MCF 10A (cell line): ENCODE measurements at places on chromosomes 5 and 9. TPM values are rescaled to one million over a fixed set of nuclear protein-coding genes. Genes with fewer than 3 reads are reported as not detected.

DNA sequence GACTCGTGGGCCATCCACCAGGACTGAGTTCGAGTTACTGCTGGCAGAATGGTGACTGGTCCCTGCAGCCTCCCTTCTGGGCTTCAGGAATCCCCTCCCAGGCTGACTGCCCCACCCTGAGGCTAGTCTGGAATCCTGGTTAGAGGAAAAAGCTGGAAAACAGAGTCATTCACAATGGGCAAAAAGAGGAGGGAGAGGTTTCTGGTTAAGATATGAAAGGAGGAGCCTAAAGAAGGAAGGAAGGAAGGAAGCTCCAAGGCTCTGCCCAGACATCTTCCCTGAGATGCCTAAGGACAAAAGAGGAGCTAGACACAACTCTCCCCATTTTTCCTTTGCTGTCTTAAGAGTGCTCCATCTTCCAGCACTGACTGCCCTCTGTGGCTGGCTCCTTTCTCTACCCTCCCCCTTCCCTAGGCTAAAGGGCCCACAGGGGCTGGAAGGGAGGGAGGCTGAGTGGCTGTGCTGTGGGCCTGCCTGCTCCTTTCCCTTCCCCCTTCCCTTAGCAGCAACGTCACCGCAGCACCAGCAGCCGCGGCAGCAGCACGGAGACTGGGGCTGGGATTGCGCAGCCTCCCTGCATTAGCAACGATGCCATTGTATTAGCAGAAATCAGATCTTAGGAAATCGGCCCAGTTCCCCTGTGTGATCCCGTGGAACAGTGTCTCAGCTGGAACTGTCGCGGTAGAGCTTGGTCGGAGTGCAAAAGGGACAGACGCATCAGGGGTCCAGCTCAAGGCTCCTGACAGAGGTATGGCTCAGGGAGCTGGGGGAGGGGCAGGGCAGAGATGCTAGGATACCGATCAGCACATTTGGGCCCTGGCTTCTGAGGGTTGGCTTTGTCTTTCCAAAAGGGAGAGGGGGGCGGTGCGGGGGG, 48.7 kb downstream of the RUSC2 start:
- H3K27me3 ChIP-seq = no peaks in the 10 kb centered on the region
- no peak overlapping the region for H3K27ac ChIP-seq
- H3K36me3 ChIP-seq = no peaks in the 10 kb centered on the region

- no peaks in the 10 kb centered on the region for H3K27me3 ChIP-seq
- no peak overlapping the region for H3K27ac ChIP-seq
- peaks cover 29% of the 10 kb centered on the region for H3K4me1 ChIP-seq
These were observed 86.9 kb downstream of the BASP1 start for GRCh38 chr5:17304282-17304681.

- H3K27ac ChIP-seq = peak overlapping the region; percentile 92
- peak; percentile 94 for DNase-seq
- peak overlapping the region; percentile 46 for H3K4me3 ChIP-seq
These were observed 19.0 kb downstream of the CMBL start for GRCh38 chr5:10288592-10289219.

GRCh38 chr5:167268337-167268736, 1023.1 kb upstream of the WWC1 start:
- DNase-seq = no peak
- no peaks in the 10 kb centered on the region for H3K27me3 ChIP-seq
- H3K4me1 ChIP-seq = no peaks in the 10 kb centered on the region
- no peak overlapping the region for H3K27ac ChIP-seq
- H3K4me3 ChIP-seq = no peak overlapping the region
- no peaks in the 10 kb centered on the region for H3K36me3 ChIP-seq

- H3K36me3 ChIP-seq = no peaks in the 10 kb centered on the region
- H3K27ac ChIP-seq = no peak overlapping the region
These were observed 234.6 kb downstream of the CAAP1 start for GRCh38 chr9:26657958-26658357.

Gene TAF11L10
- total RNA-seq = not detected in 2 replicates

GRCh38 chr5:13540168-13540750, 404.2 kb downstream of the DNAH5 start:
- H3K27ac ChIP-seq = no peak overlapping the region
- no peak for DNase-seq
- no peaks in the 10 kb centered on the region for H3K4me1 ChIP-seq
- H3K27me3 ChIP-seq = no peaks in the 10 kb centered on the region

DNA sequence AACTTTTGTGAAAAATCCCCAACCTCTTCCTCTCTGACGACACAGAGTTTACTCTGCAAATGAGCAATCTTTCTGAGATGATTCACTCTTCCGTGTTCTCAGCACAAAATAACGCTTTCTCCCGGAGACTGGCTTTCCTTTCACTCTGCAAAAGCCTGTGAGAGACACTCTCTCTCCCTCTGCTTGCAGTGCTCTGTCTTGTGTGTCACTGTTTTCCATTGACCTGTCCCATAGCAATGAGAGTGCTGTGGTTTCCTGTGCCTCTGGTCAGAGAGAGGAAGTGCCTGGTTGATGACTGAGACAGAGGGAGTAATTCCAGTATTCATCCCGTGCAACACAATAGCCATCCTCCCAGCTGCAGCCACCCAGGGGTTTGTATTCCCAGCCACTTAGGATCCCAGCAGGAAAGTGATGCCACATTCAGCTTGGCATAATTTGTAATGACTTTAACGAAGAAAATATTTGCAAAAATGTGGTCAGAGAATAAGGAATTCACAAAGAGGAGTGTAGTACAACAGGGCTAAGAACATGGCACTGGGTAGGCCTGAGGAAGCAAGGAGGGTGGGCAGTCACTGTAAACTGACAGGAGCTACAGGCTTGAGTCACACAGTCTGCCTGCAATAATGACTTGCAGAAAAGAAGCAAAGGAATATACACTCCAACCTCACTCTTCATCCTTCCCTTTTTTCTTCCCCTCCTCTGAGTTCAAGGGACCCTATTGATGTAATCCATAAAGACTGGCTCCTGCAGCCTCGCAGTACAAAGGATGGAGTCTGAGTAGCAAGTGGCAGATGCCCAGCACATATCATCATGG, 463.5 kb upstream of the RGMB start:
- DNase-seq = peak; percentile 77
- no peaks in the 10 kb centered on the region for H3K27me3 ChIP-seq
- H3K4me1 ChIP-seq = peaks cover 32% of the 10 kb centered on the region
- peak overlapping the region; percentile 96 for H3K27ac ChIP-seq

GRCh38 chr9:69888856-69889585, 68.4 kb downstream of the CFAP95 start:
- DNase-seq = no peak
- peaks cover 11% of the 10 kb centered on the region for H3K4me1 ChIP-seq
- no peaks in the 10 kb centered on the region for H3K36me3 ChIP-seq

DNA sequence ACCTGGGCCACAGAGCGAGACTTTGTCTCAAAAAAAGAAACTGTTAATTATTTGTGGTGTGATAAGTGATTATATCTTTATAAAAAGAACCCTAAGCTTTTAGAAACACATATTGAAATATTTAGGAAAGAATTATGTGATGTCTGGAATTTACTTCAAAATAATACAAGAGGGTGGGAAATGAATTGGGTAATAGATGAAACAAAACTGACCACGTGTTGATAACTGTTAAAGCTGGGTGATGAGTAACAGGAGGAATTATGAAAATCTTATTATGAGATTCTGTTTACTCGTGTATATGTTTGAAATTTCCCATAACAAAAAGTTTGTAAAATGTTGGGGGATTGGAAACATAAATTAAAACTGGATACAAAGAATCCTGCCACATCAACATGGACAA, 33.0 kb upstream of the PPP2CA start:
- no peaks in the 10 kb centered on the region for H3K36me3 ChIP-seq
- no peak overlapping the region for H3K4me3 ChIP-seq
- no peak for DNase-seq
- H3K27ac ChIP-seq = no peak overlapping the region
- H3K27me3 ChIP-seq = no peaks in the 10 kb centered on the region

DNA sequence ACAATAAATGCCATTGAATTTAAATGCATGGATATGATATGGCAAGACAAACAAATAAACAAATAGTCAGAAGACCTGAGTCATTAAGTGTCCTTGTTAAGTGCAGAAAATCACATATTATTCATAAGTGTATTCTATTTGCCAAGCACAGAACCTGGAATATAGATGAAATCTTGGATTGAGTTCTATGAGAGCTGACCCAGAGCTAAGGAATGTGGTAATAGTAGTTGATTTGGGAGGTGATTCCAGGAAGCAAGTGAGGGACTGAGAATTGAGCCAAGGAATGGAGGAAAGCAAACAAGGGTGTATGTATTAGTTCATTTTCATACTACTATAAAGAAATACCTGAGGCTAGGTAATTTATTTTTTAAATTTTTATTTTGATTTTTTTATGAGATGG, 208.9 kb downstream of the TRIM32 start:
- DNase-seq = peak; percentile 13
- no peak overlapping the region for H3K4me3 ChIP-seq
- peaks cover 3% of the 10 kb centered on the region for H3K36me3 ChIP-seq
- H3K27ac ChIP-seq = no peak overlapping the region
- H3K27me3 ChIP-seq = no peaks in the 10 kb centered on the region

Gene CBY3
- not detected in 2 replicates for total RNA-seq

DNA sequence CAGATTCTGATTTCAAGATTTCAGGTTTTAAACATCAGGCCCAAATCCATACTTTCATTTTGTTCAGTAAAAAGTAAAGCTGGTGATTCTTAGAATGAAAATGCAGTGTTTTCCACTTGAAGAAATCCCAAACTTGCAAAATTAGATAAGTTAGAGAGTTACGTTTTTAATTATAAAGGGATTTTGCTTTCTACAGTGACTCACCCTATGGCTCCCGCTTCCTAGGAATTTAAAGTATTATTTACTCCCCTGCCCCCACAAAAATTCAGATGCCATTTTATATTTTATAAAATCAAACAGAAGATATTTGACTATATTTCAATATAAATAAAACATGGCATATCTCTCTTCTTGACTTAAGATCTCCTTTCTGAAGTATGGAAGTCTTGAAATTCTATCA, 402.9 kb downstream of the ZSWIM6 start:
- H3K36me3 ChIP-seq = no peaks in the 10 kb centered on the region
- no peak overlapping the region for H3K4me3 ChIP-seq
- H3K27ac ChIP-seq = no peak overlapping the region
- no peak for DNase-seq

DNA sequence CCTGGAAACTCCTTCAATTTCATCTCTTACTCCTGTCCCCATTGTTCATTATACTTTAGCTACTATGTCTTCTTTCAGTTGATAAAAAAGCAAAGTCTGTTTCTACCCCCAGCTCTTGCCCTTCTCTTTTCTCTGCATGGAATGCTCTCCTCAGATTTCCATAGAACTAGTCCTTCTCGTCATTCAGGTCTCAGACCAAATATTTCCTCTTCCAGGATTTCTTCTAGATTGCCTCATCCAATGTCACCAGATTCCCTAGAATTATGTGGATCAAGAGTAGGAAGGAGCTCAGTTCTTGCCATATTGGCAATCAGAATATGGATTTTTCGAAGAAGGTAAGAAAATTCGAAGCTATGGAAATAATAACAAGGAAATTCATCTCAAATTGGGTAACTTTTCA, 176.1 kb downstream of the GABRG2 start:
- H3K27me3 ChIP-seq = no peaks in the 10 kb centered on the region
- H3K27ac ChIP-seq = no peak overlapping the region
- no peaks in the 10 kb centered on the region for H3K36me3 ChIP-seq
- no peak overlapping the region for H3K4me3 ChIP-seq
- H3K4me1 ChIP-seq = peaks cover 5% of the 10 kb centered on the region

Gene EQTN
- not detected in 2 replicates for total RNA-seq

Gene AHRR
- total RNA-seq = 3.2 and 3.3 TPM in 2 replicates

GRCh38 chr9:3179711-3180110, 335.8 kb upstream of the PUM3 start:
- no peak for DNase-seq
- H3K36me3 ChIP-seq = no peaks in the 10 kb centered on the region
- no peak overlapping the region for H3K4me3 ChIP-seq
- peaks cover 58% of the 10 kb centered on the region for H3K27me3 ChIP-seq

- no peak overlapping the region for H3K4me3 ChIP-seq
- no peaks in the 10 kb centered on the region for H3K27me3 ChIP-seq
- no peak overlapping the region for H3K27ac ChIP-seq
These were observed 78.4 kb downstream of the TMEM161B start for GRCh38 chr5:88190106-88190834.

Gene FYB1
- total RNA-seq = 0.12 and 0.32 TPM in 2 replicates

GRCh38 chr5:89016741-89017303, 133.8 kb upstream of the MEF2C start:
- peaks cover 24% of the 10 kb centered on the region for H3K27me3 ChIP-seq
- DNase-seq = no peak
- H3K36me3 ChIP-seq = no peaks in the 10 kb centered on the region
- H3K4me3 ChIP-seq = no peak overlapping the region
- no peak overlapping the region for H3K27ac ChIP-seq

DNA sequence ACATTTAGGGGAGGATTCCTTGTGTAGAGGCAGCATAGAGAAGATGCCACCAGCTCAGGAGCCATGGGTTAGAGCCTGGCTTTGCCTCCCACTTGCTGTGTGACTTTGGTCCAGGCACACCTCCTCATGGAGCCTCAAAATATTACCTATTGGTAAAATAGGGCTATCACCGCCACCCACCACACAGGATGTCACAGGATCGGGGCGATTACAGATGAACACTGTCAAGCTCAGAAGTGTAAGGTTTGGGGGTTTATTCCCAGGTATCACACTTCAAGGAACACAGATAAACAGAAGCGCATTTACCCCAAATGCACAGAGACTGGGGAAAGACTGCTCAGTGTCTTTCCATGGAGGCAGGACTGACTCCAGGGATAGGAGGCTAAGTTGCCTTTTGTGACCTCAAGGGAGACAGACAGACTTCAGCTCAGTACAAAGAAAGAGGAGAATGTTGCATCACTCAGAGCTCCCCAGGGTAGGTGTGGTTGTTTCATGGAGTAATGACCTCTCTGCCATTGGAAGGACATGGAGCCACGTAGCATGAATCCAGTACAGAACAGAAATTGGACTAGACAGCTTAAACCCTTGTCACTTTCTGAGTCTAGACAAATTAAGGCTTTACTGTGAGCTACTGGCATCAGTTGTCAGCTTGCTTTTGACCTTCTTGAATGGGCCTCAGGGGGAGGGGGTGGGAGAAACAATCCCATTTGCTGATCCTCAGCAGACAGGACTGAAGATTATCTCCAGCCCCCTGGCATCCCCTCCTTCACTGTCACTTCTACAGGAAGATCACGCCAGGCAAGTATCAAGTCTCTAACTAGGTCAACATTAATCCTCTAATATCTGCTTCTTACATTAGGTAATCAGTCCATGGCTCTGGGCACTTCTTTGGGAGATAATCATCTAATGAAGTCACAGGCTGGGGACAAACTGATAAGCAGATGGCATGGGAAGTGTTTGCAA, 6.5 kb downstream of the TRAF1 start:
- H3K27me3 ChIP-seq = no peaks in the 10 kb centered on the region
- peak; percentile 20 for DNase-seq
- H3K36me3 ChIP-seq = peaks cover 6% of the 10 kb centered on the region

DNA sequence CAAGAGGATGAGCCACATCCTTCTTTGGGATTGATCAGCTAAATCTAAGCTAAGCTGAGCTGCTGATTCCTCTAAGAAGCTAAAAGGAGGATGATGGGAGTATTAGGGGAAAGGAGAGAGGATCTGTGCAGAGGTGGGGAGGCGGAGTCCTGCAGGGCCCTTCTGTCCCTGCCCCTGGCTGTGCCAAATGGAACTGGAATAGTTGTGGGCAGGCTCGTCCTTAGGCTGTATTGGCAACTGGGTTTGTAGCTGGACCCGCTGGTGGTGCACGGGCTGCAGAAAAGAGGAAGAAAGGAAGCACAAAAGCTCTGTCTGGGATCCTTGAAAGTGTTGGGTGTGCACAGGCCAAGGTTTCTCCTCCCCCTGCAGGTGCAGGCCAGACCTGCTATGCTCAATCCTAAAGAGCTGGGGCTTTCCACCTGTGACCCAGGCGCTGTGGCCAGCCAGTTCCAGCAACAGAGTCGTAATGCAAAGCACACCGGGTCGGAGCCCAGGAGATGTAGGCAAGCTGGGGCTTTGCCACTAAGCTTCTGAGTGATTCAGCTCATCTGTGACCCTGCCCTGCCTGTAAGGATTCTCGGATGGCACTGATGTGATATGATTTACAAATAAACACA, 9.8 kb downstream of the CLTB start:
- no peak overlapping the region for H3K4me3 ChIP-seq
- DNase-seq = no peak
- peaks cover 32% of the 10 kb centered on the region for H3K4me1 ChIP-seq
- H3K27ac ChIP-seq = no peak overlapping the region
